ENCODE measurements at places on chromosomes 5 and 9. TPM values are rescaled to one million over a fixed set of nuclear protein-coding genes. Genes with fewer than 3 reads are reported as not detected.

Gene NR5A1
- polyA plus RNA-seq, result 28.7 TPM

- no peak overlapping the region for H3K4me3 ChIP-seq
- no peaks in the 10 kb centered on the region for H3K4me1 ChIP-seq
- H3K36me3 ChIP-seq, result no peaks in the 10 kb centered on the region
- H3K27me3 ChIP-seq, result no peaks in the 10 kb centered on the region
- no peak for DNase-seq
Observed at GRCh38 chr5:43649256-43649655, 46.3 kb downstream of the NNT start.

- no peak overlapping the region for H3K27ac ChIP-seq
- DNase-seq, result no peak
- H3K36me3 ChIP-seq, result no peaks in the 10 kb centered on the region
- no peak overlapping the region for H3K4me3 ChIP-seq
Observed at GRCh38 chr9:127780126-127780885, 1.8 kb upstream of the SH2D3C start.

GRCh38 chr5:138470322-138471051, 5.2 kb downstream of the EGR1 start:
- H3K27me3 ChIP-seq, result no peaks in the 10 kb centered on the region
- peaks cover 5% of the 10 kb centered on the region for H3K4me1 ChIP-seq
- H3K4me3 ChIP-seq, result no peak overlapping the region
- H3K36me3 ChIP-seq, result no peaks in the 10 kb centered on the region

DNA sequence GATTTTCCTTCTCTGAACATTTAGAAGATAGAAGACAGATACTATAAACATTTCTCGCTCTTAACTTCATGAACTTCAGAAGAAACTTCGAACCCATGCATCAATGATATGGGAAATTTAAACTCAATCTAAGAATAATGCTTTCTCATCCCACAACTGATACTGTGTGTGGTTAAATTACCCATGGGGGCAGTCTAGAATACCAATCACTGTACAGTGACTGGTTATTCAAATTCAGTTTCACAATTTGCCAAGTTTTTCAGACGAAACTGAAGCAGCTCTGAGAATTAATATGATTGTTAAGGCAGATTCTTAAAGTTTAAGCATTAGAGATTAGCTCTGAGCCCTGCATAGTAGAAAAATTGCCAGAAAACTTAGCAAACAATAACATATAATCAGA, 431.0 kb downstream of the SH3GL2 start:
- no peaks in the 10 kb centered on the region for H3K36me3 ChIP-seq
- no peaks in the 10 kb centered on the region for H3K4me1 ChIP-seq
- no peak overlapping the region for H3K4me3 ChIP-seq
- no peak overlapping the region for H3K27ac ChIP-seq

Gene ANKRD34B
- 0.34 TPM for polyA plus RNA-seq

DNA sequence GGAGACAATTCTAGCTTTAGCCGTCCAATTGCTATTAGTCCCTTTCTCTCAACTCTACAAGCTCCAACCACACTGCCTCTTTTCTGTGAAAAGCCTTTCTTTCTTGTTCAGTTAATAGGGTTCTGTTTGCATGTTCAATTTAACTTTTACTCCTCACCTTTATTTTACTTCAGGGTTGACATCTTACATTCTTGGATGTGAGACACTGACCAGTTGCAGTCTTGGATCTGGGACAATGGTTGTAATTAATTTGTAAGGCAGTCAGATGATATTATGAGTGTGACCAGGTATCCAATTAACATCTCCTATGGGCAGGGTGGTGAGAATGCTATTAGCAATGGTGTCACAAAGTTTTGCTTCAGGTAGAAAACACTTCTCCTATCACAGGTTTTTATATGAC, 774.5 kb downstream of the TLR4 start:
- H3K36me3 ChIP-seq, result no peaks in the 10 kb centered on the region
- H3K27ac ChIP-seq, result no peak overlapping the region
- no peaks in the 10 kb centered on the region for H3K4me1 ChIP-seq
- H3K4me3 ChIP-seq, result no peak overlapping the region

GRCh38 chr5:116787570-116787969, 212.9 kb upstream of the SEMA6A start:
- no peaks in the 10 kb centered on the region for H3K36me3 ChIP-seq
- DNase-seq, result no peak
- no peak overlapping the region for H3K4me3 ChIP-seq
- H3K27ac ChIP-seq, result no peak overlapping the region
- H3K4me1 ChIP-seq, result no peaks in the 10 kb centered on the region
- no peaks in the 10 kb centered on the region for H3K27me3 ChIP-seq

- H3K36me3 ChIP-seq, result no peaks in the 10 kb centered on the region
- H3K4me1 ChIP-seq, result no peaks in the 10 kb centered on the region
- no peaks in the 10 kb centered on the region for H3K27me3 ChIP-seq
- H3K4me3 ChIP-seq, result no peak overlapping the region
Observed at GRCh38 chr5:59035681-59036080, 452.8 kb downstream of the RAB3C start.

- no peaks in the 10 kb centered on the region for H3K4me1 ChIP-seq
- no peaks in the 10 kb centered on the region for H3K36me3 ChIP-seq
- no peak for DNase-seq
- H3K4me3 ChIP-seq, result no peak overlapping the region
- H3K27me3 ChIP-seq, result no peaks in the 10 kb centered on the region
- H3K27ac ChIP-seq, result no peak overlapping the region
Observed at GRCh38 chr5:44454002-44454401, 64.8 kb upstream of the FGF10 start.

- H3K27me3 ChIP-seq, result no peaks in the 10 kb centered on the region
- no peaks in the 10 kb centered on the region for H3K4me1 ChIP-seq
- H3K36me3 ChIP-seq, result no peaks in the 10 kb centered on the region
- H3K4me3 ChIP-seq, result peak overlapping the region; percentile 20
- H3K27ac ChIP-seq, result peak overlapping the region; percentile 68
Observed at GRCh38 chr9:107425101-107426025, 64.2 kb downstream of the KLF4 start.

DNA sequence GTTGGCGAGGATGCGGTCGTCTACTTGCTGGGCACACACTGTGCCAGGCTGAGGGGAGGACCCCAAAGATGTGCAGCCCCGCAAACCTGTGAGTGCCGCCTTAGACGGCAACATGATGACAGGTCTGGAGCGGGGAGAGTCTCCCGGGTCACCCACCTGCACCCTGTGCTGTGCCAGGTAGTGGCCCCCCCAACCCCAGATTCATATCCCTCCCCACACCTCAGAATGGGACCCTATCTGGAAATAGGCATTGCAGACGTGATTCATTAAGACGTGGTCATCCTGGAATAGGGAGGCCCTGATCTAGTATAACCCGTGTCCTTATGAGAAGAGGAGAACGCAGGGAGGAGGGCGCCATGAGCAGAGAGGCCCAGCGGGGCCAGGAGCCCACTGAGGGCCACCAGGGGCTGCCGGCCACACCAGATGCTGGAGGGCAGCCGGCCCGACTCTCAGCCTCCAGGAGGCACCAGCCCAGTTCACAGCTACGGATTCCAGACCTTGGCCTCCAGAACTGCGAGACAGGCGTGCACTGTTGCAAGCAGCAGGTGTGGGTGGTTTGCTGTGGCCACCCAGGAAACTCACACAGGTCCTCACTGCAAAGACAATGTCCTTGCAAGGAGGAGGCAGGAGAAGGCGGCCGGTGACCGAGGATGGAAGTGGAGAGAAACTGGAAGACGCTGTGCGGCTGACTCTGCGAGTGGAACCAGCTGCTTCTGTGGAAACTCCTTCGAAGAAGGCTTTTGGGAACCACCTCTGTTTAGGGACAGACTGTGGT, 131.9 kb upstream of the LPCAT1 start:
- H3K27ac ChIP-seq, result no peak overlapping the region
- no peaks in the 10 kb centered on the region for H3K4me1 ChIP-seq
- no peak for DNase-seq
- H3K36me3 ChIP-seq, result no peaks in the 10 kb centered on the region

Gene IGFBPL1
- 5.8 TPM for polyA plus RNA-seq

DNA sequence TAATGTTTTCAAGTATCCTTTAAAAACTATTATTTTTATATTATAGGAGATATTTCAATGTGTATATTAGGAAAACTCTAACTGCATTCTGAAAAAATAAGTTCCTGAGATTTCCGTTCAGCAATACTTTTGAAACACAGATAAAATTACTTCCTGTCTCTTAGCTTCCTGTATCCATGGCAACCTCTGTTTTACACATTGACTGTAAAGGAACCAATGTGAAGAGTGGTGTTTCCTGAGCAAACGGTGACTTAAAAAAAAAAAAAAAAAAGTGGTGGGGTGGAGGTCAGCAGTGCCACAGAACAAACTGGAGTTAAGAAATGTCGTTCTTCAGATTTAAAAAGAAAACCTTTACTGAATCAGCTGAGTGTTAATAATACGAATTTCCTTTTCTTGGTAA, at the start of gene LRRC70:
Gene LRRC70, plus strand, starts transcription at position 280 of the 400 bp plus-strand sequence. CDS start 620 bp downstream, outside the sequence.
- H3K4me3 ChIP-seq, result no peak within 1 kb of the TSS
- DNase-seq, result no peak
- H3K27me3 ChIP-seq, result no peaks in the 10 kb centered on the region
- H3K4me1 ChIP-seq, result no peaks in the 10 kb centered on the region
- no peak within 1 kb of the TSS for H3K27ac ChIP-seq
- no peaks in the 10 kb centered on the region for H3K36me3 ChIP-seq

DNA sequence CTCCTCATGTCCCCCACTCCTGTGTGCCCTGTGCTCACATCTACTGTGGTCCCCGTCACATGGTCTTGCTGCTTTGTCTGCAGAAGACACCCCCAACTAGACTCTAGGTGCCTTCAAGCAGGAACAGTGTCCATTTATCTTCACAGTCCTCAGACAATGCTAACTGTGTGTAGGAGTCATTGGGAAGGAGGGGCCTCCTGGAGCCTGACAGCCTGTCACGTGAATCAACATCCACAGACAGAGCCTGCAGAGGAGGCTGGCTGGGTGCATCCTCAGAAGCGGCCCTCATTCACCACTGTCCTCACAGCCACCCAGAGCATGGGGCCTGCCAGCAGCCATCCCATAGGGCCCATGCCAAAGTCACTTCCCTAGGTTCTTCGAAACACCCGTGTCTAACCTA, 98.7 kb downstream of the MED10 start:
- H3K27me3 ChIP-seq, result no peaks in the 10 kb centered on the region
- no peaks in the 10 kb centered on the region for H3K4me1 ChIP-seq
- peak; percentile 25 for DNase-seq

GRCh38 chr9:75544815-75545214, 345.7 kb upstream of the PCSK5 start:
- no peaks in the 10 kb centered on the region for H3K27me3 ChIP-seq
- no peaks in the 10 kb centered on the region for H3K4me1 ChIP-seq
- no peaks in the 10 kb centered on the region for H3K36me3 ChIP-seq
- H3K4me3 ChIP-seq, result no peak overlapping the region
- DNase-seq, result no peak

GRCh38 chr9:13674926-13675637, 395.6 kb upstream of the MPDZ start:
- H3K27ac ChIP-seq, result no peak overlapping the region
- no peaks in the 10 kb centered on the region for H3K36me3 ChIP-seq
- no peaks in the 10 kb centered on the region for H3K4me1 ChIP-seq
- DNase-seq, result no peak
- H3K4me3 ChIP-seq, result no peak overlapping the region
- no peaks in the 10 kb centered on the region for H3K27me3 ChIP-seq

- DNase-seq, result no peak
- no peak overlapping the region for H3K27ac ChIP-seq
- H3K4me1 ChIP-seq, result no peaks in the 10 kb centered on the region
- no peaks in the 10 kb centered on the region for H3K36me3 ChIP-seq
Observed at GRCh38 chr9:99303177-99303576, 81.1 kb downstream of the SEC61B start.

Gene GFM2
- polyA plus RNA-seq, result 35.5 TPM

Gene PLAC8L1
- 27.7 TPM for polyA plus RNA-seq

DNA sequence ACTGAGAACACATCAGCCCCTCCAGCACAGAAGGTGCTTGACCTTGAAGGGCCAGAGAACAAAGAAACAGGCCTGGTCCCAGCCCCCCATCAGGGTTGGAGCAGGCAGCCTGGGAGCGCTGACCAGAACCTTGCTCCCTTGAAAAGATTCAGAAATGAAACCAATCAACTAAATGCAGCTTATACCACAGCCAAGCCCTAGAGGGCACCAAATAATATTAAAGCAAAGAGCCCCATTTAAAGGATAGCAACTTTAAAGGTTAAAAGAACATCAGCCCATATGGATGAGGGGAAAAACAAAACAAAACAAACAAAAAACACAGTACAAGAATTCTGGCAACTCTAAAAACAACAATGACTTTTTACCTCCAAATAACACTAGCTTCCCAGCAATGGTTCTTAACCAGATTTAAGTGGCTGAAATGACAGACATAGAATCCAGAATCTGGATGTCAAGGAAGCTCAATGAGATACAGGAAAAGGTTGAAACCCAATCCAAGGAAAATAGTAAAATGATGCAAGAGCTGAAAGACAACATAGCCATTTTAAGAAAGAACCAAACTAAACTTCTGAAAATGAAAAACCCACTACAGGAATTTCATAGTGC, 471.9 kb downstream of the MTRR start:
- H3K4me3 ChIP-seq, result no peak overlapping the region
- no peaks in the 10 kb centered on the region for H3K27me3 ChIP-seq
- no peaks in the 10 kb centered on the region for H3K36me3 ChIP-seq
- DNase-seq, result no peak

GRCh38 chr9:38424918-38425317, 664 bp upstream of the IGFBPL1 start:
- H3K4me3 ChIP-seq, result peak overlapping the region; percentile 56
- no peaks in the 10 kb centered on the region for H3K36me3 ChIP-seq
- no peaks in the 10 kb centered on the region for H3K4me1 ChIP-seq

DNA sequence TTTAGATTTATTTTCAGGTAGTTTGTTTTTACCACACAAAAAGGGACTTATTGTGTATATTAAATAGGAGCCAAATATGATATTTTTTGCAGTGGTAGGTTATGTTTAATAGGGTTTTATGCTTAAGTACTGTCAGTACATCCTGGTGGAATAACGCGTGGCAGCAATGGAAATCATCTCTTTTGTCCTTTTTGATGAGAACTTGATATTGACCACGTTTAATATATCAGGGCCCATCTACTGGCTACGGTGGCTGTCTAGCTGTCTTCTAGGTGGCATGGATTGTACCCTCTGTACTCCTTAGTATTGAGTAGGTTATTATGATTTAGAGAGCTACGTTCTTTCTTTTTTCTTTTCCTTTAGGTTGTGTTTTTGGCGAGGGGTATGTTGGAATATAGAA, 2.6 kb downstream of the BASP1 start:
- no peak overlapping the region for H3K4me3 ChIP-seq
- no peak overlapping the region for H3K27ac ChIP-seq
- H3K36me3 ChIP-seq, result no peaks in the 10 kb centered on the region

DNA sequence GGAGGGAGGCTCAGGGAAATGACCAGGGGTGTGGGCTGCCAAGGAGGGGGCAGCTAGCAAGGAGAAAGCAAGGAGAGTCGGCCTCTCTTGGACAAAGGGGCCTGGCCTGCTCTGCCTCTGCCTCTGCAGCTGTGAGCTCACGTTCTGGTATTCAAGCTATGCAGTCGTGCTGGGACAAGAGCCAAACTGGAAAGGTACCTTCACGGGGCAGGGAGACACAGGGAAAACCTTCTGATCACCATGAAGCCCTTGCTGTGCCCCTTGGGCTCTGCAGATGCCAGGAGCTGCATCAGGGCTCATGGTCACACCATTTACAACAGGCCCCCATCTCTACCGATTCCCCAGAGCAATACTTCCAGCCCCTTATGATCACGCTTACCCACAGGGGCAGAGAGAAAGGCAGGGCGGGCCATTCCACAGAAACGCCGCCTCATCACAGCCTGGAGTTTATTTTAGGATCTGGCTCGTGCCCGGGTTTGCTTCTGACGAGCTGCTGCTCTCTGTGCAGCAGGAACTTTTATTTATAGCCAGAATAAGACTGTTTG, 63.2 kb downstream of the PRRT1B start:
- peak overlapping the region; percentile 81 for H3K27ac ChIP-seq
- DNase-seq, result peak; percentile 82
- peaks cover 36% of the 10 kb centered on the region for H3K4me1 ChIP-seq

Gene IL31RA
- 3.9 TPM for polyA plus RNA-seq

- no peaks in the 10 kb centered on the region for H3K27me3 ChIP-seq
- no peak overlapping the region for H3K27ac ChIP-seq
- H3K4me3 ChIP-seq, result no peak overlapping the region
- H3K36me3 ChIP-seq, result no peaks in the 10 kb centered on the region
- peaks cover 6% of the 10 kb centered on the region for H3K4me1 ChIP-seq
Observed at GRCh38 chr5:170154297-170154696, 48.6 kb downstream of the FOXI1 start.

Gene ASS1
- 90.2 TPM for polyA plus RNA-seq

Data from testis (tissue), 5 donors.